Sciatic nerve (tissue), 2 donors: ENCODE measurements at places on chromosomes 2 and 18.

- no peak for DNase-seq
Measured at GRCh38 chr2:98823196-98824170, 92.6 kb upstream of the MGAT4A start.

DNA sequence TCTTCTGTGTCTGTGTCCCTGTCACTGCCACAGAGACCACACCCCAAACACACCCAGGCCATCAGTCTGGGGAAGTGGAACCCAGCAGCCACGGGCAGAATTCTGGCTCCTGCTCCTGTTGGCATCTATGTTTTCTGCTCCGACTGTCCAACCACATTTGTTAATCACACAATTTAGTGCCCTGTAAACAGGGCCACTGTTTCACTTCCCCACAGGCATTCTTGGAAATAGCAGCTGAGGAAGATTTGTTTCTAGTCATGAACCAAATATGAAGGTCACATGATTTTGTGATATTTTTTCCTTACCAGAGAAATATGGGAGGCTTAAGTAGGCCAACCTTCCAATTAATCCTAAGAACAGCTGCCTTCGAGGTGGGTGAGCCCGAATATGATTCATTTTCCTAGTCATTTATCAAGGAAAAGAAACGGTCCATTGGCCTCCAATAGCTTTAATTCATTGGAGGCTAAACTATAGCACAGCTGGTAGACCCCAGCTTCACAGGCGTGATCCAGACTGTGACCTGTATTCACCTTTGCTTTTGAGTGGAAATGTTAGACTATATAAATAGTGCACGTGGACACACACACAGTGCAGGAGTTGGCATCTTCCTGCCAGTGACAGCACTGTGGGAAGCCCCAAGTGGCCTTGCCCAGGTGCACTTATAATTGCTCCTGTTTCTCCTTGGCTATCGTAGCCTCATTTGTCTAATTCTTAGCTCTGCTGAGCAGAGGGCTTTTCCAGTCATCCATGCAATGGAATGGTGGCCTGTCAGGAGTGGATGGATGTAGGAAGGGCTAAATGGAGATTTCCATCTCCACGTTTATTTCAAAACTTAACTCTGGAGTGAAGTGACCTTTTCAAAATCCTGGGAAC, 267.9 kb downstream of the LPIN1 start:
- no peak for DNase-seq

GRCh38 chr2:166413255-166413654, 37.5 kb upstream of the SCN9A start:
- no peak for DNase-seq

DNA sequence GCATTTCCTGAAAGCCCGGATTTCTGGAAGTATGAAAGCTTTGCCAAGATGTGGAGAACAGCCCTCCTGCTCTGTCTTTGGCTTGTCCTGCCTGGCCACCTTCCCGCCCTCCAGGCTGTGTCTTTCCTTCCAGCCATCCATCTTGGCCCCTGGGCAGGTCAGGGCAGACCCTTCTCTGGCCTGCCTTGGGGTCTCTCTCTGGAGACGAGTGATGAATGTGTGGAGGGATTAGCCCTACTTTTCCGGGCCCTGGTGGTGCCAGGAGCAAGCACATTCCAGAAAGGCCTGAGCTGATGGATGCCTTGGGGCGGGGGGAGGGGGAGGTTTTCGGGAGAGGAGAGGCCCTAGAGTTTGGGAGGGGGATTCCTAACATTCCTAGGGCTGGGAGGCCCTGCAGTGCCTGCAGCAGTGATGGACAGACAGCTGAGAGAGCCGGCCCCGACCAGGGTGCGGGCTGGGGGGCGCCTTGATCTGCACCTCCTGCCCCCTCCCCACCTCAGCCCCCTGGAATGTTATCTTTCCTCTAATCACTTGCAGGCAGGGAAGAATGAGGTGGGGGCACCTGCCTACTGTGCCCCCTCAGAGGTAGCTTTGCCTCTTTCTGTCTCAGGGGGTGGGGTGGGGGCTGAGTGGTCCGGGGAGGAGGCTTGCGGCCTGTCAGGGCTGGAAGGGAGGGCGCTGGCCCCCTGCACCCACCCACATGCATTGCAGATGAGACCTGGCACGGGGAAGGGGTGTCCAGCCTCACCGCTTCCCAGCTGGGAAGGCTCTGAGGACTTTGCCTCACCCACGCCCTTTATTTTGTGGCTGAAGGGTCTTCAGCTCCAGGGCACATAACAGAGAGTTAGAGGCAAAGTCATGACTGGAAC, 156.2 kb downstream of the DDX1 start:
- DNase-seq, result no peak

DNA sequence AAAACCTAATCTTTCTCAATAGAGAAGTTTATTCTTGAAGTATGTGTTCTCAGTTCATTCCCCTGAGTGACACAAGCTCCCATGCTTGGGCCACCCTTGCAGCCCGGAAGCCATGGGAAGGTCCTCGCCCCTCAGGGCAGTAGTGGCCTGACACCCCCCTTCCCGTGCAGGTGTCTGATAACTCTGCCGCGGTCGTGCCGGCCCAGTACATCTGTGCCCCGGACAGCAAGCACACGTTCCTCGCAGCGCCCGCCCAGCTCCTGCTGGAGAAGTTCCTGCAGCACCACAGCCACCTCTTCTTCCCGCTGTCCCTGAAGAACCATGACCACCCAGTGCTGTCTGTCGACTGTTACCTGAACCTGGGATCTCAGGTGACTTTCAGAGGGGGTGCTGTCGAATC, 32.4 kb downstream of the NTSR2 start:
- no peak for DNase-seq

DNA sequence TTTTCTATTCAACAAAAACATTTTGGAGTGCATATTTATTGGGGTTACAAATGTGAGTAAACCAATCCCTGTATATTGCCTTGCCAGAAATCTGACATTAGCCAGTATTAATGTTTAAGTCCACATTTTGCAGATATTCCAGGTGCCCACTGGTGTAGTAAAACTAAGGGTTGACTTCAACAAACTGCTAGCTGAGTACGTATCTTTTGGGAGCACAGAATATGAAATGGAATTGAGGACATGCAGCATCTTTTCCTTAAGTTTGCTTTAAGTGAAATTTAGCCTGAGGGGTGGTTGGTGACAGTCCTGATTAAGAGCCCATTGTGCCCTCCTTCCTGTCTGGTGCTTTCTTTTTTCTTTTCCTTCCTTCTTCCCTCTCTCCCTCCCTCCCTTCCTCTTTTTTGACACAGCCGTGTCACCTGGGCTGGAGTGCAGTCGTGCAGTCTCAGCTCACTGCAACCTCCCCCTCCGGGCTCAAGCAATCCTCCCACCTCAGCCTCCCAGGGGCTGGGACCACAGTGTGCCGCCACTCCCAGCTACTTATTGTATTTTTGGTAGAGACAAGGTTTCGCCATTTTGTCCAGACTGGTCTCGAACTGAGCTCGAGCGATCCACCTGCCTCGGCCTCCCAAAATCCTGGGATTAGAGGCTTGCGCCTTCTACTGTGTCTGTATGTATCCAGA, 1.6 kb downstream of the NUP35 start:
- no peak for DNase-seq

DNA sequence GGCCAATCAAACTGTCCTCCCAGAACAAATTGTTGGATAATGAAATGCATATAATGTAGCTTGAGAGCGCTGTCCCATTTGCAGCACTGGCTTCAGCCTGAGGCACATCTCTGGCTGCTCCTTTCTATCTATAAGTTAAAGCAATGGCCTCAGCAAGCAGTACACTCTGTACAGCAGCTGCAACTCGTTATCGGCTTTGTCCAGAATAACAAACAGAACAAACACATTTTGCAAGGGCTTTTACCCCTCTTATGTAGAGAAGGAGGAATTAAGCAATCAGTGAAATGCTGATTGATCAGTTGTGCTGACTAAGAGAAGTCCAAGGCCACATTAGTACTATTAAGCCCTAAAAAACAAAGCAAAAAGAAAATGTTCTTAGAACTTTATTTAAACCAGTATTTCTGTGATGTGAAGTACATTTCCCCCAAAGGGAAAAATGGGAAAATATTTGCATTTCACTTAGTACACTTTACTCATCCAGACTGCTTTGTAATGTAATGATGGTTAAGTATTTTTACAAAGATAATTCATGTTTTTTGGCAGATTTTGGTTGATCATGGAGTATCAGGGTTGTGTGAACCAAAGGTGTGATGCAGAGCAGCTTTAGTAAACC, 15.0 kb upstream of the CPS1 start:
- DNase-seq, result no peak

- DNase-seq, result no peak
Measured at GRCh38 chr18:50143294-50143693, 51.7 kb downstream of the MYO5B start.

- no peak for DNase-seq
Measured at GRCh38 chr2:187224989-187225388, 223.1 kb downstream of the CALCRL start.

GRCh38 chr2:8059255-8059654, 622.6 kb upstream of the ID2 start:
- no peak for DNase-seq

- DNase-seq, result no peak
Measured at GRCh38 chr18:32966141-32966540, 193.3 kb upstream of the KLHL14 start.
